ENCODE measurements at places on chromosomes 4 and X. TPM values are rescaled to one million over a fixed set of nuclear protein-coding genes. Genes with fewer than 3 reads are reported as not detected.
A peak's percentile ranks its signal among the peaks of the same experiment; 100 is the strongest.

- no peak overlapping the region for H3K27ac ChIP-seq
- DNase-seq = peak; percentile 24
- peaks cover 48% of the 10 kb centered on the region for H3K27me3 ChIP-seq
- no peaks in the 10 kb centered on the region for H3K36me3 ChIP-seq
- peak overlapping the region; percentile 40 for H3K4me3 ChIP-seq
These were observed 2.2 kb downstream of the GRID2 start for GRCh38 chr4:92305878-92306520.

DNA sequence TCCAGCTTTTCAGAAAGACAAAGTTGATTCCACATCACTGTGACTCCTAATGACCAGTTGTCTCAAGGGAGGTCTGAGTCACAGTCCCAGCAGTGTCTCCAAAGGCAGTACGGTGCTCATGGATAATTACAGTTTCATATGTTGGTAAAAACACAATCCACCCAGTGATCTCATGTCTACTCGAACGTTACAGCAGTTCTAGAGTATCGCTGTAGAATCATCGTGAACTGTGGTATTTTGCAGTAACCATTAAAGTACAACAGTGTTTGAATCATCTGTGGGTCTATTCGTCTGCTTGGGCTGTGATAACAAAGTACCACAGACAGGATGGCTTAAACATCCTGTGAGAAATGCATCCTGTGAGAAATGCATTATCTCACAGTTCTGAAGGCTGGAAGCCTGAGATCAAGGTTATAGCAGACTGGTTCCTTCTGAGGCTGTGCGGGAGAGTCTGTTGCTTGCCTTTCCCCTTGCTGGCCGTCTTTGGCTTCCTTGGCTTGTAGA is 121.1 kb upstream of the SORBS2 start:
- no peak for DNase-seq
- no peaks in the 10 kb centered on the region for H3K27me3 ChIP-seq
- no peaks in the 10 kb centered on the region for H3K36me3 ChIP-seq
- no peak overlapping the region for H3K4me3 ChIP-seq
- H3K27ac ChIP-seq = no peak overlapping the region

- no peaks in the 10 kb centered on the region for H3K27me3 ChIP-seq
- H3K27ac ChIP-seq = no peak overlapping the region
- no peaks in the 10 kb centered on the region for H3K4me1 ChIP-seq
- H3K4me3 ChIP-seq = no peak overlapping the region
- no peaks in the 10 kb centered on the region for H3K36me3 ChIP-seq
- DNase-seq = no peak
These were observed 160.0 kb upstream of the ARX start for GRCh38 chrX:25175743-25176142.

DNA sequence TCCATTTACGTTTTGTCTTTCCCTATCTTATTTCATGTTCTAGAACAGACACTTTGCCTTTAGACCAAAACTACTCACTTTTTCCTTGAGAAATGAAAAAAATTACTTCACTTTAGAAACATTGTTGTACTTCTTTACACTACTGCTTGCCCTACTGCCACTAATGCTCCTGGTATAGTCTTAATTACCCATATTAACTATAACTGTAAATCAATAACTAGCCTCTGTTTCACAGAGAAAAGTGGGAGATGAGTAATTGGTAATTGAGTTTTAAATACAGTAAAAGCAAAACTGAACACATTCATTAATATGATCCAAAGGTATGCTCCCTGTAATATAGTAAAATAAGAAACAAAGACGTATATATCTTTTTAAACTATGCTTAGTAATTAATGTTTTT is 111.1 kb upstream of the JADE1 start:
- H3K27me3 ChIP-seq = no peaks in the 10 kb centered on the region
- no peak for DNase-seq
- H3K4me1 ChIP-seq = peaks cover 15% of the 10 kb centered on the region
- H3K36me3 ChIP-seq = no peaks in the 10 kb centered on the region
- H3K4me3 ChIP-seq = no peak overlapping the region
- peak overlapping the region; percentile 59 for H3K27ac ChIP-seq

- H3K4me1 ChIP-seq = peaks cover 9% of the 10 kb centered on the region
- H3K27ac ChIP-seq = no peak overlapping the region
- peaks cover 7% of the 10 kb centered on the region for H3K27me3 ChIP-seq
- DNase-seq = no peak
- peaks cover 19% of the 10 kb centered on the region for H3K36me3 ChIP-seq
These were observed 665 bp upstream of the LRPAP1 start for GRCh38 chr4:3532751-3533422.

DNA sequence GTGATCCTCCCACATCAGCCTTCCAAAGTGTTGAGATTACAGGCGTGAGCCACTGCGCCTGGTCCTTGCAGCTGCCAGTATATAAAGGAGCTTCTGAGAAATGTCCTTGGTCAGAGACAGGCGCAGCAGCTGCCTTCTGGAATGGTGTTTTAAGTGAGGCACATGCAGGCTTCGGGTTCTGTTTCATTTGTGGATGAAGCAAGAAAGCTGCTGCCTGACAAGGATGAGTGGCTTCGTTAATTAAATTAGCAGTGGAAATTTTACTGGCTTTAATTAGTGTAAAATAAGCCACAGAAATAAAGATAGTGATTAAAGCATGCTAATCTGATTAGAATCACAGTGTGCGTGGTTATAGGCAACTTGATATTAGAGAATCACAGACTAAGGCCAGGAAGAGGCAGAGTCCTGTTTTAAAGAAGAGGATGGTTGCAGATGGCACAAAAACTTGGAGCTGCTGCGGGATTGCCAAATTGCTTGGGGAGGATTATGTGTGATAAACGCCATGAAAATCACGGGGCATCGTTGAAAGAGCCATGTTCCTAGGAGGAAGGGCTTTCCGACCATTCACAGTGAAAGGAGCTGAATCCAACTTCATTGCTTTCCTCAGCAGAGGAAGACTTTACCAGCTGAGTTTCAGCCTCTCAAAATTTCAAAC is 348.4 kb upstream of the FAT1 start:
- no peak overlapping the region for H3K4me3 ChIP-seq
- no peak overlapping the region for H3K27ac ChIP-seq
- no peaks in the 10 kb centered on the region for H3K27me3 ChIP-seq
- peak; percentile 9 for DNase-seq

GRCh38 chrX:75781611-75782010 is 3.4 kb downstream of the MAGEE2 start:
- H3K27ac ChIP-seq = no peak overlapping the region
- no peaks in the 10 kb centered on the region for H3K36me3 ChIP-seq
- H3K4me1 ChIP-seq = no peaks in the 10 kb centered on the region
- H3K4me3 ChIP-seq = no peak overlapping the region

- no peaks in the 10 kb centered on the region for H3K36me3 ChIP-seq
- no peaks in the 10 kb centered on the region for H3K4me1 ChIP-seq
- no peak overlapping the region for H3K4me3 ChIP-seq
- no peaks in the 10 kb centered on the region for H3K27me3 ChIP-seq
- no peak overlapping the region for H3K27ac ChIP-seq
These were observed 134.6 kb downstream of the HMX1 start for GRCh38 chr4:8737075-8737474.

- no peaks in the 10 kb centered on the region for H3K36me3 ChIP-seq
- no peak for DNase-seq
- H3K4me1 ChIP-seq = no peaks in the 10 kb centered on the region
- H3K27me3 ChIP-seq = no peaks in the 10 kb centered on the region
These were observed 85.8 kb upstream of the RPS6KA3 start for GRCh38 chrX:20352504-20352903.

GRCh38 chrX:23692166-23692565 is 24.9 kb downstream of the PRDX4 start:
- DNase-seq = no peak
- no peak overlapping the region for H3K4me3 ChIP-seq
- H3K27ac ChIP-seq = no peak overlapping the region
- H3K36me3 ChIP-seq = no peaks in the 10 kb centered on the region
- H3K27me3 ChIP-seq = no peaks in the 10 kb centered on the region

GRCh38 chr4:102586644-102587021 is 85.5 kb downstream of the NFKB1 start:
- H3K27me3 ChIP-seq = no peaks in the 10 kb centered on the region
- H3K4me1 ChIP-seq = no peaks in the 10 kb centered on the region
- no peak overlapping the region for H3K4me3 ChIP-seq
- H3K27ac ChIP-seq = no peak overlapping the region
- no peak for DNase-seq

- H3K4me3 ChIP-seq = no peak overlapping the region
- no peak overlapping the region for H3K27ac ChIP-seq
- H3K27me3 ChIP-seq = no peaks in the 10 kb centered on the region
- no peaks in the 10 kb centered on the region for H3K36me3 ChIP-seq
These were observed 193.5 kb upstream of the NEIL3 start for GRCh38 chr4:177116161-177116560.

DNA sequence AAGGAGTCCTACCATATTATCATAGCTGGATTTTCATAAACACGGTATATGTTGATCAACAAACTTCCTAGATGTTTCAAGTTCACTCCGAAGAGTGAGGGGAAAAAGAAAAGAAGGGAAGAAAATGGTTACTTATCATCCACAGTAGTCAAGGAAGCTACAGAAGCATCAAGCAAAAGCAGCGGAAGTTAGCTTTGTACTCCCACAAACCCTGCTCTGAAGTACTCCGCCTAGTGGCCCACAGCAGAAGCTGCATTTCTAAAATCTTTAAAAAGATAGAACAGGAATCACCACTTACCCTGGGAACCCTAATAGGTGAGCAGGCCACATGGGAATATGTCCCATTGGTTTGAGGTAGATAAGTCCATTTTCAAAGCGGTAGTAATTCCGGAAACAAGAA is 28.5 kb upstream of the FRG1 start:
- H3K27ac ChIP-seq = no peak overlapping the region
- no peak overlapping the region for H3K4me3 ChIP-seq
- no peaks in the 10 kb centered on the region for H3K36me3 ChIP-seq

GRCh38 chr4:2667428-2667827 is 88.7 kb downstream of the TNIP2 start:
- H3K27me3 ChIP-seq = no peaks in the 10 kb centered on the region
- no peak overlapping the region for H3K27ac ChIP-seq
- H3K4me1 ChIP-seq = no peaks in the 10 kb centered on the region
- H3K4me3 ChIP-seq = no peak overlapping the region

DNA sequence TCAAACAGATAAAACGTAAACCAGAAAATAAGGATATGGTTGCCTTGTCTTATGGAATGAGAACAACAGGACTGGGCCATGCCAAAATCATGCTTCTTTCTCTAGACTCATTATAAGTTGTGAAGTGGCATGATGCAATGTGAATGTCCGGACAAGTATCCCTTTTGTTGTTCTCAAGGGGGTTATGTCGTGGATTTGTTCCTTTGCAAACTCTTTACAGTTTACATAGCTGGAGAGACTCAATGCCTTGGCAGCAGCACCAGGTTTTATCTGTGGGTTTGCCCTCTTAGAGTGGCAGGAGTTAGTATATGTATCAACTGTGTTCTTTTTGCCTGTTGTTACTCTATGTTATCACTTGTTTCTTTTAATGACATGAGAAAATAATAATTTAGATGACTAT is 41.4 kb downstream of the SPRY1 start:
- H3K4me3 ChIP-seq = no peak overlapping the region
- no peaks in the 10 kb centered on the region for H3K36me3 ChIP-seq
- H3K27ac ChIP-seq = no peak overlapping the region
- no peaks in the 10 kb centered on the region for H3K27me3 ChIP-seq
- DNase-seq = no peak
- H3K4me1 ChIP-seq = peaks cover 4% of the 10 kb centered on the region

DNA sequence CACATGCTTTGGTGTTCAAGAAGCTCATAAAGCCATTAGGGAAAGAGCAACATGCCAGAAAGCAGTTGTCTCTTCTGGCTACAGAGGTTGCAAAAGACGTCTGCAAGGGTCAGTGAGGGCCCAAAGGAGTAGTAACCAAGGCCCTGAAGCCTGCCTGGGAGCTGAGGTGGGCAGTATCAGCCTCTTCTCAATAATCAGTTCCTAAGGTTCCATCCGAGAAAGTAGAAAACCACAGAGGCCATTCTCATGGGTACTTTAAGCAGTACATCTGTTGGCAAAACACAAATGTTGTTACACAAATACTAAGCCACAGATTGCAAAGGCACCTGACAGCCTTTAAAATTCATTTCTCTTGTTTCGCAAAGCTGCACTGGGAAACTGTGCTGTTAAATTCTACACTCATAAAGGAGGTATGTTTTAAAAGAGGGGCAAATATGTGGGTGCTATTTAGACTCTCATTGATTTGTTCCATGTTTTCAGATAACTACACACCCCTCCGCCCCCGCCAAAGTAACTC is 37.7 kb downstream of the MECP2 start:
- H3K4me1 ChIP-seq = peaks cover 6% of the 10 kb centered on the region
- H3K4me3 ChIP-seq = no peak overlapping the region
- H3K36me3 ChIP-seq = no peaks in the 10 kb centered on the region
- no peaks in the 10 kb centered on the region for H3K27me3 ChIP-seq
- DNase-seq = no peak

DNA sequence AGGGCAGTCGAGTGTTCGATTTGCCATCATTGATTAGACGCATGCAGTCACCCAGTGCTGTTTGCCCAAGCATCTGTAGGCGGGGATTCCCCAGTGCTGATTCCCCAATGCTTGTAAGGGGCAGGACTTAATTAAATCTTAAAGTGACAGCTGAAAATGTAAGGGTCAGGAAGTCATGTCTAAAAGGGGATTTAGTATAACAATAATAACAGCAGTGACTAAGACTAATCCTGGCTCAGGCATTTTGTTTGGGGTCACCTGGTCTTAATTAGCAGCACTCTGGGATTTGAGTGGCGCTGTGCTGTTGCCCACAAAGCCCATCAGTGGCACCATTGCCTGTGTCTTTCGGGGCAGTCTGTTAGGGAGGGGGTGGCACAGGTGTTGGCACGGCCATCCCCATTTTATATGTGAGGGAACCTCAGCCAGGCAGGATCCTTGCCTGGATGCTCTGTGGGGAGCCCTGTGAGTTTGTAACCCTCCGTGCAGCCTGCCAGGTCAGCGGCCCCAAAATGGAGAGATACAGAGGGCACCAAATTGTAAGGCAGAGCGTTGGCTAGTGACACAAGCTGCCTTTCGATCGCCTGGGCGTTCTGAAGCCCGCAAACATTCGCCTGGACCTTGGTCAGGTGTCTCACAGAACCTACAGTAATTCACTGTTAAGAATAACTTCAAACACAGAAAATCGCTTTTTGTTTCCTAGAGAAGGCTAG is 146.7 kb downstream of the TBL1X start:
- no peak overlapping the region for H3K4me3 ChIP-seq
- DNase-seq = no peak
- no peaks in the 10 kb centered on the region for H3K36me3 ChIP-seq
- peaks cover 5% of the 10 kb centered on the region for H3K4me1 ChIP-seq
- no peak overlapping the region for H3K27ac ChIP-seq

- H3K27ac ChIP-seq = no peak overlapping the region
- H3K4me3 ChIP-seq = no peak overlapping the region
- H3K4me1 ChIP-seq = no peaks in the 10 kb centered on the region
- DNase-seq = no peak
- H3K27me3 ChIP-seq = no peaks in the 10 kb centered on the region
- no peaks in the 10 kb centered on the region for H3K36me3 ChIP-seq
These were observed 20.6 kb upstream of the KIAA0232 start for GRCh38 chr4:6761649-6762615.

- no peak overlapping the region for H3K4me3 ChIP-seq
- no peaks in the 10 kb centered on the region for H3K4me1 ChIP-seq
- no peak overlapping the region for H3K27ac ChIP-seq
These were observed 121.9 kb downstream of the GASK1B start for GRCh38 chr4:158050942-158051341.

The ATOH1 gene
- polyA plus RNA-seq = 34.2 TPM

The PNMA5 gene
- polyA plus RNA-seq = 0.69 TPM

The HPGDS gene
- 5.0 TPM for polyA plus RNA-seq

The PABPC4L gene
- polyA plus RNA-seq = 3.1 TPM

The PCDH10 gene
- polyA plus RNA-seq = 1.9 TPM

The GPR143 gene
- polyA plus RNA-seq = 5.2 TPM

The MAOB gene
- 130 TPM for polyA plus RNA-seq

The NUDT11 gene
- 5.3 TPM for polyA plus RNA-seq

The OPHN1 gene
- 5.6 TPM for polyA plus RNA-seq

The PLRG1 gene
- 69.3 TPM for polyA plus RNA-seq

The HS3ST1 gene
- 1.4 TPM for polyA plus RNA-seq

The UGT2B11 gene
- 0.15 TPM for polyA plus RNA-seq

Measured in large intestine (tissue), 12 donors.